ENCODE measurements at places on chromosomes 5 and 9.

GRCh38 chr5:111530298-111530740 lies 18.0 kb upstream of the STARD4 start:
- peak; percentile 73 for DNase-seq

- DNase-seq = no peak
Observed at GRCh38 chr9:36187414-36187813, 3.3 kb upstream of the CLTA start.

DNA sequence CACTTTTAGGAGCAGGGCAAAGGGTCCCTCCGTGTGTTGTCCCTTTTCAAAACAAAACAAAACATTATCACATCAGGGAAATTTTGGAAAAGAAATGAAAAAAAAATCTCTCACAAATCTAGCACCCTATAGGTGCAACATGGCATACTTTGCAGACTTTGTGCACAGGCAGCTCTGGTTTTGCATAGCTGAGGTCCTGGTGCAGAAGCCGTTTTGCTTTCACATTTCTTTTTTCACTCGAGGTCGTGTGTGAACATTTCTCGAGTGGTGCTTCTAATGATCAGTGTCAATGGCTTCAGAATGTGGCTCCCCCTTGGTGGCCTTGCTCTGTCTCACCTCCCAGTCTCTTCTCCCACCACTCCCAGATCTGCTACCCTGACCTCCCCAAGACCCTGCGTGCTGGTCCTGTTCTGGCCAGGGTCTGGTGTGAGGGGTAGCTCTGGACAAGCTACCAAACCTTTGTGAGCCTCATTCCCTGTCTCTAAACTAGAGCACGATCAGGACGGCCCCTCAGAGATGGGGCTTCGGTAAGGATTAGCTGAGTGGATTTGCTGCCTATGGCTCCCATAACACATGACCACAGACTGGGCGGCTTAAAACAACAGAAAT lies 258.0 kb downstream of the NSG2 start:
- no peak for DNase-seq

GRCh38 chr5:120805131-120805530 lies 341.0 kb downstream of the PRR16 start:
- no peak for DNase-seq

DNA sequence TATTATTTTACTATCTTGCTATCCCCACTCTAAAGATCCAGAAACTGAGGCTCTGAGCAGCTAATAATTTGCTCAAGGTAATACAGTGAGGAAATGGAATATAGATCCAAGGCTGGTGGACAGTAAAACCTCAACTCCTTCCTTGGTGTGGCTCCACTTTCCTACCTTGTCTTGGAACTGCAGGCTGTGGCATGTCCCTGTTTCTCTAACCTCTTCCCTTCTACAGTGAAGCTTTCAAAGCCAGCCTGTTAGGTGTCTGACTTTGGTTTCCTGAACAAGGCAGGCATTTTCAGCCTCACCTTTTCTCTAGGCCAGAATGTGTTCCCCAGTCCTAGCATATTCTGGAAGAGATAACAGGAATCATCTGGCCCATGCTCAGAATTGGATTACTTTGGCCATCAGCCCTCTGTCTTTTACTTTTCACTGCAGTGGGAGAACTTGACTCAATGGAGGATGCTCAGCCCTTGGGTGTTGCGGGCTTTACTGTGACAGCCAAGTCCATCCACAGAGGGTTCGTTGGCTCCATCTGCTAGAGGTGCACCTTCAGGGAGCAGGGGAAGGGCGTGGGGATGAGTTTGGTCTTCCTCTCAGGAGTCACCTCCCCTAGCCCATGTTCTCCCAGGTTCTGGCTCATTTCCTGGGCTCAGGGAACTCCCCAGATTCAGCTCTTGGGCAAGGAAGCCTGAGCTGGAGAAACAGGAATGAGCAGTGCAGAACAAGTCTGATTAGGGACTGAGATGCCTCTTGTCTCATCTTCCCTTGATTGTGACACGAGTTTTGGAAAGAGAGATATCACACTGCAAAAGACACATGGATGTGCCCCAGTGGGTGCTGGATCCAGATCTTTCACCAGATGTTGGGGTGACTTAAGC lies 1.1 kb downstream of the NIPAL4 start:
- no peak for DNase-seq

DNA sequence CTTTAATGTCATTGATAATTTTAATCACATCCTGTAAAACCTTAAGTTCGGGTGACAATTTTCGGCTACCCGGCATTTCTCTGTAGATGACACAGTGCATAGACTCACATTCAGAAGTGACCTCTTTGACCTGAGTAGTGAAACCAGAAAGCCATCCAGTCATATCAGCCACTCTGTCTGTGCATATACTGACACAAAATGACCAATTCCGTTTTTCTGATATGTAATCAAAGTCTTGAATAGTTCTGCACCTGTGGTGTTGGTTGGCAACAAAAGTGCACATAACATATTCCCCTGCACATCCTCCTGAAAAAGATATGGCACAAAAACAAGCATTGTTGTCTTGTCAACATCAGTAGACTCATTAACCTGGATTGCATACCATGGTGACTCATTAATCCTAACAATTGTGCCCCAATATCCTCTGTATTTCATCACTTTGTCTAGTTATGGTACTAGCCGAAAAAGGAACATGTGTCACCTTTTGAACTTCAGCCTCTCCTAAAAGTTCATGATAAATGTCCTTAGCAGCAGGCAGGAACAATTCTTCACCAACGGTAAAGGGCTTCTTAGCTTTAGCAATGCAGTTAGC lies 4.6 kb upstream of the HNRNPA0 start:
- no peak for DNase-seq

DNA sequence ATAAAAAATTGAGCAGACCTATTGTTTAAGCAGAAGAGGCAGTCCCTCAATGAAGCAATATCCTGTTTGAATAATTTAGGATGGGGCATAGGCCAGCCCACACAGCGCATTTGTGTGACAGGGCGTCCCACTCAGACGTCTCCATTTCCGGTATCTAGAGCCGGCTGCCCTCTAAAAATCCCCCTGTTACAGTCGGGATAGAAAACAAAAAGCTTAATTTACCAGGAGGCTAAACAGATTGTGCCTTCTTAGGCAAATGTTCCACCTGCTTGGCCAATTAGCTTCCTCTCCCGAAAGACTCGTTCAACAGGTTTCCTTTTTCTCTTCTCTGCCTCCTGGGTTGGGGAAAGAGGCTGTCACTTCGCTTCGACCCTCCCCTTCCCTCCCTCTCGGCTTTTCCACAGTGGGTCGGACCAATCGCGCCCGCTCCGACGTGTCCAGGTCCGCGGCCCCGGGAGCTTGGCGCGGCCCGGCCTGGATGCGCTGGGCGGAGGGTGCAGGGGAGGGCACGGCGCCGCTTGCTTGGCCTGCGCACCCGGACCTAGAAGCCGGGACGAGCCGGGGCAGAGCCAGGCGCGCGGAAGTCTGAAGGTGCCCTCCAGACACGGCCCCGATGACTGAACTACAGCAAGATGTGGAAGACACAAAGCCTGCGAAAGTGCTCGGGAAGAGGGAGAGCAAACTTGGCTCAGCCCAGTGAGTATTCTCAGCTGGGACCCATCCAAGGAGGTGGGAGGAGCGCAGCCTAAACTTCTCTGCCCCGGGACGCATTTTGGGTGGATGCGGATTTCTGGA lies at the start of gene GRAMD2B:
Gene GRAMD2B, plus strand, starts transcription at position 416 of the 795 bp plus-strand sequence. Its CDS starts 198 bp downstream, at position 614.
- peak; percentile 46 for DNase-seq

- no peak for DNase-seq
Observed at GRCh38 chr5:143065185-143065965, 295.2 kb downstream of the ARHGAP26 start.

DNA sequence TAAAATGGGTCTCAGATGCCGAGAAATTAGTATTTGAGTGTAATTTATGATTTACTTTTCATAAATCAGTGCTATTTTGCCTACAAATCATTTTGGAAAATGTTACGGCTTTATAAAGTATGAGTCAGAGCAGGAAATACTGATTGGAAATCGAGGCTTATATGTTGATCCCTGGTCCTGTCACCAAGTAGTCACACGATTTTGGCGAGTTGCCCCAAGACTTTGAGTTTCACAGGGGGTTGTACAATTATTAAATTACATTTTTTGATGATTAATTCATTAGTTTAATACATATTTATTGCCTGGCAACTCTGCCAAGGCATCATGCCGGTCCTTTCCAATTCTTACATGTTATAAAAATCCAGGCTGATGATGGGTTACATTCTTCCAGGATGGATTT lies 443.9 kb upstream of the KLF4 start:
- DNase-seq = no peak

DNA sequence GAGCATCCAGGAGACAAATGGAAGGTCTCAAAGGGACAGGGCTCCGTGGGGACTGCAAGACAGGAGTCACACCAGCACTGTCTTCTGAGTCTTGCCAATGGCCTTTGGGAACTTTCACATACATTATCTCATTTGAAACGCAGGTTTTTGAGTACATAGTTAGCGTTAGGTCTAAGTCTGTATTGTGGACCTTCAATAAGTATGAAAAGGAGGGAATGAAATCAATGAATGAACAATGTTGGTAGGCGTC lies 442 bp upstream of the DCTN4 start:
- no peak for DNase-seq

- DNase-seq = no peak
Observed at GRCh38 chr9:16171911-16172310, 619.1 kb downstream of the CCDC171 start.

DNA sequence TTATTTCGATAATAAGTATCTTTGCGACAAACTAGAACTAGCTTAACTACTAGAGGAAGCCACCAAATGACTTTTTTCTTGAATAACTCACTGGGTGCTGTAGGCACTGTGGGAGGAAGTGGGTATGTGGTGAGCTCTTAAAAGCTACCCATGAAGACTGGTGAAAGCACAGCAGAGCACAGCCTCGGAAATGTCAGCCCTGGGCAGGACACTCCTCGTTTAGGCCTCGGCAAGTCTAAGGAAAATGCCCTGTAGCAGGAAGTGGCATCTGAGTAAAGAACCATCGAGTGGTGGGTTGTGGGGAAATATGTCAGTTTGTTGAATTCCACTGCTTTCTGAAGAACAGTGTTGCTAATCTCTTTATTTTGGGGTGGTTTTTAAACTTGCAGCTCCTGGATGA lies 44.0 kb upstream of the NCS1 start:
- DNase-seq = peak; percentile 56

- no peak for DNase-seq
Observed at GRCh38 chr9:126153382-126153781, 173.2 kb upstream of the MVB12B start.

DNA sequence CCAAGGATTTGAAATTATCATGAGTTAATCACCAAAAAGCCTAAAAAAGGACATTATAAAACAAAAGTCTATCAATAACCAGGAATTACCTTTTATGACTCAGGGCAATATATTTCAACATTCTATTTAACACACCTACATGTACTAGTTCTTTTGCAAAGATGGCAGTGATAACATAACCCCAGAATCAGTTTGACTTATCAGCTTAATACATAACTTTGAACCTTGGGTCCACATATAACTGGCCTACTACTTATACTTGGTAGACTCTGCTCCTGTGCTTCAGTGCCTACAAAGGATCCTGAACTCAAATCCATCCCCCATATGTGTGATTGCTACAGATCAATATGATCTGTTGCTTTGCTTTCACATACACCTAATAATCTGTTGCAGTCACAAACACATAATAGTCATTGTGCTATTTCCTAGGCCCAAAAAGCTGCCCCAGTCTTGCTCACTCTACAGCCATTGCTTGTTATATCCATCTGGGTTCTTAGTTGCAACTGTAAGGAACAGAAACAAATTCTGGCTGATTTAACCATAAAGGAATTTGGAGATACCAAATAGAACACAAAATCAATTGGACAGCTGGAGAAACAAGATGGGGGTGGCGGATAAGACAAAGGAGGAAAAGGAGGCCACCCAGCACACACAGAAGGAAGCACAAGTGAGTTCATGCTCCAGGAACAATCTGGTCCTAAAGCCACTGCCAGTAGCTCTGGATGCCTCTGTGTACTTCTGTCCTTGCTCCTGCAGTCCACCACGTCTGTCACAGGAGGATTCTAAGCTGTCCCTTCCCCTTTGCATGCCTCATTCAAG lies 25.5 kb downstream of the DEPDC1B start:
- DNase-seq = no peak

- no peak for DNase-seq
Observed at GRCh38 chr5:137146402-137146890, 352.7 kb downstream of the SPOCK1 start.

GRCh38 chr5:119945691-119946090 lies 316.3 kb downstream of the FAM170A start:
- no peak for DNase-seq

- no peak for DNase-seq
Observed at GRCh38 chr5:103860327-103860726, 297.7 kb upstream of the NUDT12 start.

DNA sequence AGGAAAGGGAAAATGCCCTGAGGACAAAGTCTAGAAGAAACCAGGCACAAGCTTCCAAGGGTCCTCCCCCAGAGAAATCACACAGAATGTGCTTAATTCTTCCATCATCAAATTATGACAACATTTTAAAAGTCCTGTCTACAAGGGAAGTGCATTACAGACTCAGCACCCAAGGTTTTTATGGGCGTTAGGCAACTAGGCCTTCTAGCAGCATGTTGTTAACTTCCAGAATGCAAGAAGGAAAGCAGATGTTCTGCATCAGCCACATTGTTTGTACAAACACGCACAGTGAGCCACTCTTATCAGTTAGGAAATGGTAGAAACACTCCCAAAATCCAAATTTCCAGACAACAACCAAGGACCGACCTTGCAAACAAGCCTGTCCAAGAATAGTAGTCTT lies 26.5 kb downstream of the SMC5 start:
- no peak for DNase-seq

DNA sequence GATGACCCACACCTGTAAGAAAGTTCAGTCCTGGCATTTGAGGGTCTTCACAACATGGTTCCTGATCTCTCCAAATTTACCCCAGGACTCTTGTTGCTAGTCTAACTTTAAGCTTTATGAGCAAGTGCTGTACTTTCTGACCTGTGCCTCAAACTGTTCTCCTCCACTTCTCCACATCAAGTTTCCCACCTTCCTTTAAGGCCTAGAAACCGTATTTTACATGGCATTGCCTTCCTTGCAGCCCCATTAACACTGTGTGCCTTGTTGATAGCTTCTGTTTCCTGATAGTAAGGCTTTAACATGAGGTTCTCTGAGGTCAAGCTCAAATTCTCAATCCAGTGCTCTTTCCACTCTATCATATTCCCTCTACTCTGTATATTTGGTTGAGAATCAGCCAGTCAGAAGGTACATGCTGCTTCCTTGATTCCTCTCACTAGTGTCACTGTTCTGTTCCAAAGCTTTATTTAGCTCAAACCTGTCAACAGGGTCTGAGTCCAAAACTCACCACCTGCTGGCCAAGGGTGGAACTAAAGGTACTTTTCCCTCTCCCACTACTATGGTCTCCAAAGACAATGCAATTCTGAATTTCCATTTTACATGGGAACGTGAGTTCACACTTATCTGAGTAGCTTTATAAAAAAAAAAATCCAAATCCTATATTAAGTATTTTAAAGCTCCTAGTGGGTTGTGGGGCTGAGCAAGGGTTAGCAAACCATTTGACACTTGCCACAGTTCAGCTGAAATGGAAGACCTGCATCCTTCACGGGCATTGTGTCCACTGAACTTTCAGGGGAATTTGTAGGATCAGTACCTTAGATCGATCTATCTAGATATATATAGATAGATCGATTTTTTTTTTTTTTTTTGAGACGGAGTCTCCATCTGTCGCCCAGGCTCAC lies 21.1 kb downstream of the VCP start:
- DNase-seq = no peak

- no peak for DNase-seq
Observed at GRCh38 chr5:38796742-38797108, 49.1 kb upstream of the OSMR start.

- DNase-seq = no peak
Observed at GRCh38 chr5:72281764-72282499, 38.1 kb downstream of the MRPS27 start.
